ENCODE measurements at places on chromosomes 7 and 10.
A peak's percentile ranks its signal among the peaks of the same experiment; 100 is the strongest.

DNA sequence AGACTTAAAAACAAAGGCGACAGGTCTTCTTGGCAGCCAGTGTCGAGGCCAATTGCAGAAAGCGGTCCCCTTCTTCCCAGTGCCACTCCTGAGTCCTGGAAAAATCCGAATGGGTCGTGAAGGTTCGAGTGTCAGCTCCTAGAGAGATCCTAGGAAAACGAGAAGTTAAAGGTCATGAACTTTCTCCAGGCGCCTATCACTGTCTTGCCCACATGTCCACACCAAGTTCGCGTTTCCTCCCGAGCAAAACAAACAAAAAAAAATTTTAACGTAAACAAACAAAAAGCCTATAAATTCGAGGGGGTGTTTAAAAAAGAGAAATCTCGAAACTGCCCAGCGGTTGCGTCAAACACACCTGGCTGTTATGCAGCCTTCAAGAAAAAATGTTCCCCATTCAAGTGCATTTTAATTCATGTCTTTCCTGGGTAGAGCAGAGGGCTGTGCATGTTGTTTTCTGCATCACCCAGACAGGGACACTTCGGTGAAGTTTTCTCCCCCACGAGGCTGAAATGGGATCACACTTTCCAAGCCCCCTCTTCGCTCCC lies 1.5 kb downstream of the ARHGAP21 start:
- no peak for DNase-seq

- no peak for DNase-seq
Measured at GRCh38 chr7:29657856-29658255, 94.2 kb downstream of the PRR15 start.

DNA sequence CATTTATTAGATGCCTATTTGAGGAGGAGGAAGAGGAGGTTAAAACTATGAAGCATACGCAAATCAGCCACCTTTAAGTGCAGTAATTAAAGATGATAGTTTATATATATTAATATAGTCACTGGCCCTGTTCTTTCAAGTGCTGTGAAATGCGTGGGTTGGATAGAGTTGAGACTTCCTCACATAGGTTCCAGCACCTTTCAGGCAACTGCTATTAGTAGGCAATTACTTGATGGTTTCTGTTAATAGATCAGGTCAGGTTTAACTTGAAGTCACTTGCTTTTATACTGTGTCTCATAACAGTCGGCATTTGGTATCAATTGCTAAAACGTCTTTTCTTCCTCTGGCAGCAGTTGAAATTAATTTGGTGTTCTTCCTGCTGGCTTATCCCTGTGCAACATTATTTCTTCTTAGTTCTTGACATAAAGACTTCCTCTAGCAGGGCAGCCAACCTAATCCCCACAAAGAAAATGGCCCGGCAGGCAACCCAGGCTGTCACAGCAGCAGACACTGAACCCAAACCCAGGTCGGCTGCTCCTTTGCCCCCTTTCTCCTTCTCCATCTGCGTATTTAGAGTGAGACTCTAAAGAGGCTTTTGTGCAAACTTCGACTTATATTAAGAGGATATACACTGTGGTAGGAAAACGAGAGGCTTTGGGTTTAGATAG lies 35.3 kb upstream of the BET1 start:
- DNase-seq = no peak

- DNase-seq = no peak
Measured at GRCh38 chr7:148982654-148983199, 45.6 kb downstream of the PDIA4 start.

- DNase-seq = no peak
Measured at GRCh38 chr7:87218796-87219544, 562 bp downstream of the TMEM243 start.

DNA sequence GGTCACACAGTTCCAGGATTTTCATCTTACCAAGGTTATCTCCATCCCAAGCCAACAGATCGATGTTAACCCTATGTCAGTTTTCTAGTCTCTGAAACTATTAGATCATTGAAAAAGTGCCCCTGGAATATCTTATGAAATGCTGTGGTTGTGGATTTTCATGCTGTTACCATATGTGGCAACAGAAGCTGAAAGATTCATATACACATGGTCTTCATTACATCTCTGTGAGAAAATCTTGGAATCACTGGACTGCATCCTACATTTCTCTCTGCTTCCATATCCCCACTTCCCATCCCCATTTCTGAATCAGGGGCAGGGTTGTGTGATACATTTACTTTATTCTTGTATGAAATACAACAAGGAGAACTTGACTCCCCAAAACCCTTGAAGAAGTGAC lies 146.1 kb downstream of the SLC16A9 start:
- no peak for DNase-seq

DNA sequence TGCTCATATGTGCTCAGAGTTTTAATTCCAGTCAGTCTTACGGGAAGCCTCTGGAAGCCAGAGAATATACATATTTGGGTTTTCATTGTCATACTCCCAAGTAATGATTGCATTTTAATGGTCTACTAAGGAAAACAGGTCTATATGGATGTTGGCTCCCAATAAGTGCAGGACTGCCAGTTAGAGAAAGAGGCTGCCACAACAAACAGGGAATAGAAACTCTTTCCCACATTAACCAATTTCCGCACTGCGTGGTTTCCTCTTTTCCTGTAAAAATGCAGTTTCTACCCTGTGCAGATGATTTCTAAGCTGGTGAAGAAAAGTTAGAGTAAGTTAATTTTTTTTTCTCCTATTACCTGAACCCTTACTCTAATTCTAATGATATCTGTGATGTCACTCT lies 78.2 kb downstream of the CCSER2 start:
- no peak for DNase-seq

DNA sequence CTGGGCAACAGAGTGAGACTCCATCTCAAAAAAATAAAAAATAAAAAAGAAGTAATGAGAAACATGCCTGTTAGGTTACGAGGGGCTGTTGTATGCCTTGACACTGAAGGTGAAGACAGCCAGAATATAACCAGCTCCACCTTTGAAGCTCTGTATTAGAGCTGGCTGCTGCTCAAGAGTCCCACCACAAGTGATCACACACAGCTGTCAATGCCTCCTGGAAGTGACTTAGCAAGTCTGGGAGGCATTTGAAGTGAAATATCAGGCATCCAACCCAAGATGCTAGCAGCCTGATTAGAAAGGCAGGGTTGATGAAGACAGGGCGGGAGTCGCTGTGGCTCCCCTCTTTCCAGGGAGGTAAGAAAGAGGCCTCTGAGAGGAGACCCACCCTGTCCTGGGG lies 34.1 kb upstream of the INPP5F start:
- DNase-seq = no peak

- no peak for DNase-seq
Measured at GRCh38 chr7:43621729-43622448, 39.0 kb downstream of the STK17A start.

DNA sequence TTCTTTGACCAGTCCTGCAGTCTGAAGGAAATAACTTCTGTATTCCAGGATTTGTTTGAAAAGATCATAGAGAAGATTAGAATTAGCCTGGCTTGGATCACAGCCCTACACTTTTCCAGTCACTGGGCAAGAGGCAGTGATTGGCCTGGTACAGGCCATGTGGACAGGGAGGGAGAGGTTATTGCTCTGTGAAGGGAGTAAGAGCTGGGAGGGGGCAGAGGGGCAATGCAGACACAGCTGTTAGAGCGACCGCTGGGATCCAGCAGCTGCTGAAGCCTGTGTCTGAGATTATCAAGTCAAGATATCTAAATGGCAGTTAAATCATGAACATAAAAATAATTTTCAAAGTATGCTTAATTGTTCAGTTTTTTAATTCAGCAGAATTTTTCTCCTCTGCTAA lies 257.3 kb downstream of the SDK1 start:
- no peak for DNase-seq

DNA sequence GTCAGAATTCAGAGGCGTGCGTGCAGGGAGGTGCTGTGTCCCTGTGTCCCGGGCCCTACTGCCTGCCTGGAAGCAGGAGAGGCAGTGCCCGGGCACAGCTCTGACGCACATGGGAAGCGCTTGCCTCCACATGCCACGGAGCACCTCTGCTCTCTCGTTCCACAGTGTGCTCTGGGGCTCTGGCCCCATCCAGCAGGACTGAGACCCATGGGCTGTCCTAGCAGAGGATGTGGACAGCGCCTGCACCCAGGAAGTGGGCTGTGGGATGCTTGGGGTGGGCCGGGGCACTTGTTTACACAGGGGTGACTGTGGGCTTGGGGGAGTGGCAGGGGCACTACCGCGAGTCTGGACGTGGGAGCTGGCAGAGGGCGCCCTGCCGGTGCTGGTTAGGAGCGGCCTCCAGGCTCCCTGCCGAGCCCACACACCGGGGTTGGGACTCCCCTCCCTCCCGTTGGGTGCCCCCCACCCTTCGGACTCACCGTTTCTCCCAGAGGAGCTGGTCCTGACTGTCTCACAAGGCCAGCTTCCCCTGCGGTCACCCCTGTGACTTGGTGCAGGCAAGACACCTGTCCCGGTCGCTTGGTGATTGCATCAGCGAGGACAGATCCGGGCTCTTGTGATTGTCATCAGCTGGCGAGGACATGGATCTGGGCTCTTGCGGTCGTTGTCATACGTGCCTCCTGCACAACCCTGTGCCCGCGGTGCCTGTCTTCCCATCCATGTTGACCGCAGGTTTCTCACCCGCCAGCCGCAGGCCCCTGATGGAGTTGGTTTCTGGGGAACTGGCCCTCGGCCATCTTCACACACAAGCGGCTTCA lies 83.1 kb downstream of the NKX6-2 start:
- no peak for DNase-seq

DNA sequence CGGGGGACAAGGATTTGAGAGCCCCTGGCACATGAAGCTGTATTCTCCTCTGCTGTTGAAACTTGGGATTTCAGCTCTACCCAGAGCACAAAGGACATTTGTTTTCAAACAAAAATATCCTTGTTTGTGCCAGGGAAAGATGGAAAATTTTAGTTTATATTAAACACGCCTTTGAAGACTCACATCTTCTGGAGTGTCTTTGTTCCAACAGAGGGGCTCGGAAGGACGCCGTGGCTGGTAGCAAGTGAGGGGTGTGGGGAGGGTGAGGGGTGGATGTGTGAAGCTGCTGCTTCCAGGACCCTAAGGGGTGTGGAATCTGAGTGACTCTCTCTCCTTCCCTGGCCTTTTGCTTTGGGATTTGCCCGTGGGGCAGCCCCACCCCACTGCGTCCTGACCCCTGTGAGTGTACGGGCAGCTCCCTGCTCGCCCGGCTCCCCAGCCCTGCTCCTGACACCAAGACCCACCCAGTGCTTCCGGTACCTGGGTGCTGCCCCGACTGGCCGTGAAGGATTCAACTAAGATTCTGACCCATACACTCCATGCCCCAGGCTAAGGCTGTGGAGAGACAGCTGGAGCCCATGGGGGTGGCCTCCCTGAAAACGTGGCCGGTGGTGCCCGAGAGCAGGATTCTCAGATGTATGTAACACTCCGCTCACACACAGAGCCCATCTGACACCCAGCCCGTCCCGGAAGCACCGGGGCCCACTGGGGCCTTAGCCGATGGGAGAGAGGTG lies 59.6 kb downstream of the ZRANB1 start:
- peak; percentile 30 for DNase-seq

DNA sequence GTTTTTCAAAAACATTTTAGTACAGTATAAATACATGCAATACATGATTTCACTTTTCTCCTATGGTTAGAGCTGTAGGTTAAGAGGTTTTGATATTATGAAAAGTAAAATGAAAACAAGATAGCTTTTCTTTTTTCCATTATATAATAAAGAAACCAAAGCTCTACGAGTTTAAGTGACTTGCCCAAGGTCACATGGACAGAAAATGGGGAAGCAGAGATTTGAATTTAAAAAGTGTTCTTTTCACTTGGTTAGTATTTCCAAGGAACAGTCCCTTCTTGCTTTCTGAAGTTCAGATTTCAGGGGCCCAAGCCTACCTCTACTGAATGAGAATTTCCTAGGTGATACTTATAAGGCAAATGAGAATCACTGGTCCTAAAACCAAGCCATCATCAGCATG lies 13.2 kb upstream of the MAP3K8 start:
- no peak for DNase-seq

- DNase-seq = no peak
Measured at GRCh38 chr10:15280462-15280861, 90.6 kb downstream of the FAM171A1 start.

All from frontal cortex (tissue), 4 donors.